AG04450 (cell line): ENCODE measurements at places on chromosomes 2 and 18.

GRCh38 chr2:2010251-2010650 is 265.9 kb upstream of the PXDN start:
- no peak for DNase-seq

DNA sequence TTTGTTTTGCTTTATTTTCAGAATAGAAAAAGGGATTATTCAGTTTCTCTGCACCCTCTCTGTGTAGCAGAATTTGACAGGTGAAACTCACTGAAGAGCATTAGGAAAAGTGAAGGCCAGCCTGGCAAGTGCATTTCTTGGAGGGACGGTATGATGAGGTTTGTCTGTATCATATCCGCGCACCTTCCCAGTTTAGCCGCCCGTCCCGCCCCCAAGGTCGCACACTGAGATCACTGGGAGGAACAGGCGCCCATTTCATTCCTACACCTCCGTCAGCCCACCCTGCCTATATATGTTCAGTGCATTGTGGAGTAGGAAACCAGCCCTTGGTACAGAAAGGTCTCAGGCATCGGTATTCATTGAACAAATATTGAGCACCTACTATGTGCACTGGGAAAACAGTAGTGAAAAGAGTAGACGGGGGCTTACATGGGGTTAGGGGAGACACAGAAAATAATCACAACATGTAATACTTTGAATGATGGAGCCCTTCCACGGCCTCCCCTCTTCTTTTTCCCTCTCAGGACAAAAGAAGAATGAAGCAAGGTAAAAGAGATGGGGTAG is 678 bp upstream of the FECH start:
- DNase-seq, result no peak

GRCh38 chr2:241112592-241112991 is 10.5 kb upstream of the MTERF4 start:
- DNase-seq, result no peak

- no peak for DNase-seq
Measured at GRCh38 chr2:119484834-119485233, 39.4 kb downstream of the SCTR start.

- peak; percentile 78 for DNase-seq
Measured at GRCh38 chr2:33215299-33215698, 261.1 kb upstream of the RASGRP3 start.

DNA sequence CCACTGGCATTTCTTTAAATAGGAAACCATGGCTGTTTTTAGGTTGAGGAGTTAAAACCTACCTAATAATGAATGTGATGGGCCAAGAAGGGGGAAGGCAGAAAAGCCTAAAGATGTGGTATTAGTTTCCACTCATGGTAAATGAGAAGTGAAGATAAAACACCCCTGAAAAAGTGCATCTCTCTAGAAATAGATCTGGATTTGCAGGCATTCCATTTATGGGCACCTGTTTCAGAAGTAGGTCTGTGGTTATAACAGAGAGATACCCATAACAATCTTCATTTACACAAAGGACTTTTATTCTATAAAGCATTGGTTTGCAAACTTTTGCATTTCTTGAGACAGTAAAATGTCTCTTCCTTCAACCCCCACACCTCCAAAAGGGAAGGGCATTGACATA is 62.1 kb downstream of the PRKCE start:
- no peak for DNase-seq

GRCh38 chr2:28155086-28155485 is 237.6 kb upstream of the FOSL2 start:
- DNase-seq, result no peak

DNA sequence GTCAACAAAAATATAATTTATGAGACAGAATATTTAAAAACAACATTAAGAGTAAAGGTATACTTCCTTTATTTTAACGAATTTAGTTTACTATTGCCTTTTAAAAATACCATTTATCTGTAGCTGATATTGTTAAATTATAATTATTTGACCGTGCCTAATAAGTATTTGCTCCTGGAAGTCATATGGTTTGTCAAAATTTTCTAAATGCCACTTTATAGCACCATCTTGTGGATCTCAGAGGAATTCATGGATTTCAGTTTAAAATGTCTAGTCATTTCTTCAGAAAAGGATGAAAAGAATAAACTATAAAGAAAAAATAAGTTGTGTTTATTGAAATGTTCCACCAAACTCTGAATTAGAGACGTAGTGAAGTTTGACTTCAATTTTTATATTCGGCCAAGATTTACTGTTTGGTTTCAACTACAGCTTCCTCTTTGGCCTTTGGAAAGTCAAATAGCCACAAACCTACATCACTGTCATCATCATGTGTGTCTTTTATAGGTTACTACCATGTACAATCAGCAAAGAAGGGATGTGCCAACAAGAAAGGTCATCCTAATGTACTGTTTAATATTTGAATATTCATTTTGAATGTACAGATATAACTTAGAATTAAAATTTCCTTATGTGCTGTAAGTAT is 10.3 kb upstream of the FTCDNL1 start:
- DNase-seq, result no peak

DNA sequence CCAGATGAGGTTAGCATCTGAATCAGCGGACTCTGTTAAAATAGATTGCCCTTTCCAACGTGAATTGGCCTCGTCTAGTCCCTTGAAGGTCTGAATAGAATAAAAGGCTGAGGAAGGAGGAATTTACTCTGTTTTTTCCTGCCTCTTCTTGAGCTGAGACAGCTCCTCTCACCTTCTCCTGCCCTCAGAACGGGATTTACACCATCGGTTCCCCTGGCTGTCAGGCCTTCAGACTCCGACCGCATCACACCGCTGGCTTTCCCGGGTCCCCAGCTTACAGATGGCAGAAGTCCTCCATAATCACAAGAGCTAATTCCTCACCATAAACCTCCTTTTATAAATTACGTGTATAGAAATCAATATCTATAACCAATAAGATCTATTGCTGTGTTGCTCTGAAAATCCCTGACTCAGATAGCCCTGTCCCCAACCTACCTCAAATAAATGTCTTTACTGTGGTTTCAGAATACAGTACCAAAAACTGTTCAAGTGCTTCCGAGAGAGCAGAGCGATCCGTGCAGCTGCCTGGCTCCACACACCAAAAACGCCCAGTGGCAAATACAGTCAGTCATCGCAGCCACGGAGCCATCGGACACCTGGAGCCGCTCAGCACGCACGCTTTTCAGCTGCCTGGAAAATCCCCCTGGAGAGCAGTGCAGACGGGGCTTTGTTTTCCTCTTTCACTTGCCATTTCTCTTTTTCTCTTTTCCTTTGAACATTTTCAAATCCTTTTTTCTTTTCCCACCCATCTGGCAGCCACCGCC is 196.9 kb downstream of the NRP2 start:
- no peak for DNase-seq

DNA sequence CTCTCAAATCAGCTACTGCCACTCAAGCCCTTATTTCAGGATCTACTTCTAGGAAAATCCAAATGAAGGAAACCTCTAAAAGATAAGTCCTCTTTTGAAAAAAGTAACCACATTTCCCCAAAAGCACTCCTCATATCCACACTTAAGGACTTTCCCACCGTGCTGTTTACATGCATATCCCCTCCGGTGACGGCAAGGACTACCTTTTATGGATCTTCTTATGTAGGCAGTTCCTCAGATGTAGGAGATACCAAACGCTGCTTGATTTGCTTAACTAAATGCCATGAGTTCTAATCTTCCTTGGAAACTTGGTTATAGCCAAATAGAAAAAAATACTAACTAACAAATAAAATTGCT is 6.9 kb upstream of the TMEM87B start:
- no peak for DNase-seq

- DNase-seq, result no peak
Measured at GRCh38 chr2:134466141-134466540, 212.3 kb downstream of the MGAT5 start.

- DNase-seq, result no peak
Measured at GRCh38 chr2:73257425-73258125, 23.5 kb downstream of the CCT7 start.

DNA sequence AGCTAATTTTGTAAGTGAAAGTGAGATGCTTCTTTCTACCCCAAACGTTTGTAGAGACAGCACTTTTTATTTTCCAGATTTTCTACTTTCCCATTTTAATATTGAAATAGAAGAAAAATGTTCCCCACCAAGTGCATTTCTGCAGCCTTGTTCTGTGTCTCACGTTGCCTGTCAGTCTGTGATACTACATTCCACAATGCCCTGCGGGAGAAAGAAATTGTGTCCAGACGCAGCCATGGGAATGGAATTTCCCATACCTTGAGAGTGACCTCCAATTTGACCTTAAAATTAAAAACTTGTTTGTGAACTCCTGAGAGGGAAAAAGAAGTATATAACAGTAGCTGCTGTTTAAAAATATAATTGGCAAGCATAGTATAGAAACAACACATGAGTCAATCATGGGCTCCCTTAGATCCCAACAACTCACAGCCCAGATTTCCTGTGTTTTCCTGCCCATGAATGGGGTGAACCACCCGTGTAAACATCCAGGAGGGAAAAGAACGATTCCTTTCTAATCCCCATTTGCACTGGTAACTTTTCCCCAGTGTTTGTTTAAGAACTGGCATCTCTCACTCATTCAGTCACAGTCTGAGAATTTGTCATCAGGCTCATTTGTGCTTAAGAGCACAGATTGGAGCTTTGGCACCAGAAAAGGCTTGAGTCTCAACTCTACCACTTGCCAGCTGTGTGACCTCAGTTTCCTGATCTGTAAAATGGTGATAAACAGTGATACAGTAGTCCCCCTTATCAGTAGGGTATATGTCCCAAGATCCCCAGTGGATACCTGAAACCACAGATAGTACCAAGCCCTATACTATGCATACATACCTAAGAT is 166.1 kb upstream of the ZNF521 start:
- DNase-seq, result no peak

- DNase-seq, result no peak
Measured at GRCh38 chr18:36532815-36533214, 235.3 kb downstream of the FHOD3 start.

DNA sequence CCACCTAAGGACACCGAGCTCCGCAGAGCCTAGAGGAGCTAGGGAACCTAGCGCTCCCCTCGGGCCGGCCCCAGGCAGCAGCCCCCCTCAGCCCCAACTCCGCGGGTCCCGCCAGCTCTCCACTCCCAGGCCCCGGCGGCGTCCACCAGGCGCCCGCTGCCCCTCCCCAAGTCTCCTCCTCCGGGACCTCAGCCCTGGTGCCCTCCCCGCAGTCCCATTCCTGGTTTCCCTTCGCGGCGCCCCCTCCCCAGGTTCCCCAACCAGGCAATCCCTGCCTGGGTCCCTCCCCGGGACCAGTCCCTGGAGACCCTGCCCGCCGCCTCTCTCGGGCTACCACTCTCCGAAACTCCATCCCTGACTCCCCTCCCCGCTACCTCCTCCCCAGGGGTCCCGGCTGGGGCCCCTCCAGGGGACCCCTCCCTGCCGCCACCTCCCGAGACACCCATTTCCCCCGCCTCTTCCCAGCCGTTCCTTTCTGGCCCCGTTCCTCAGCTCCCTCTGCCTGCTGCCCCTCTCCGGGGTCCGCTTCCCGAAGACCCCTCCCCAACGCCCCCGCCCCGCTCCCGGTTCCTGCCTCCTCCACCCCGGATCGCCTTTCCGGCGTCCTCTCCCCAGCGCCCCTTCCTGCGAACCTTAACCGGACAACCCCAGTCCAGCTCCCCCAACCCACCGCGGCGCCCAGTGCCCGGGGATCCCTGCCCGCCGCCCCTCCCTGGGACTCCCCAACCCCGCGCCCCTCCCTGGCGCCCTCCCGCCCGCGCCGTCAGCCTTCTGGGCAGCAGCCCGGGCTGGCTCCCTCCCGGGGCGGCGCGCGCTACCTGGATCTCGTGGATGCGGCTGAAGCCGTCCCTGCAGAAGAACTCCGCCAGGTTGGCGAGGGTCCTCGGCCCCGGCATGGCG is 678 bp downstream of the CYP27C1 start:
- no peak for DNase-seq

DNA sequence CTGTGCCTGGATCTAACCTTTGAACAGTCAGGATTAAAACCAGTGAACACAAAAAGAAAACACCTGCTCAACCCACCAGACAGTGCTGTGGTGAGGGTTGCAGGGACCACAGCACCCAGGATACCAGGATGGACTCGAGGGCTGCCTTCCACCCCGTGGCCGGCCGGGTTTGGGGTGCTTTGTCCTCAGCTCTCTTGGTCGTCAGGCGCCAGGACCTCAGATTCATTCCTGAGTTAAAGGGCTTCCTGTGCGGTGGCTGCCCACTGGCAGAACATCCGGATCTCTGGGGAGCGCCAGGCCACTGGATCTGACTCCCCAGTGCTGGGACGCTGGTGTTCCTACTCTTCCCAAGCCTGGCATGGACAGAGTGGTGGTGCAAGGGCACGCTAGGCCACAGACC is 239.8 kb downstream of the TFCP2L1 start:
- no peak for DNase-seq

GRCh38 chr2:100796499-100797100 is 23.3 kb upstream of the NPAS2 start:
- no peak for DNase-seq

GRCh38 chr2:3094999-3095958 is 282.3 kb downstream of the EIPR1 start:
- DNase-seq, result no peak

GRCh38 chr2:218329027-218329825 is 27.4 kb upstream of the CATIP start:
- no peak for DNase-seq

- DNase-seq, result peak; percentile 38
Measured at GRCh38 chr2:200156166-200156835, 150.2 kb upstream of the SPATS2L start.

DNA sequence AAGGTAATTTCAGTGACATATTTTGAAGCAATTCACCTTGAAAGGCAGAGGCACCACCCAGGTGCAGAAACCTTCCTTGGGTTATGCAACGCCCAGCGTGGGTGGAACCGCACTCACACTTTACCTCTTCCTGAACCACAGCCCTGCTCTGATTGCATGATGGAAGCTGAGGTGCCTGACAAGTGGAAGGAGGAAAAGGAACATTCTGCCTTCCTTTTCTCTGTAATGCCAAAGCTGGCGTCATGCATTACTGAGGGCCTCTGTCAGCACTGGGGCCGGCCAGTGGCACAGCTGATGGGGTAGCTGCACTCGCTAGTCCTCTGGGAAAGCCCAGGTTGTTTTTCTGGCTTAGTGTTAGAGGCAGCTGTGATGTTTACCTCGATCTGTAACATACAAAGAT is 266.5 kb downstream of the NEDD4L start:
- DNase-seq, result no peak

- DNase-seq, result no peak
Measured at GRCh38 chr2:55431982-55432627, 12.4 kb upstream of the CCDC88A start.

GRCh38 chr2:113780472-113780871 is 24.0 kb upstream of the SLC35F5 start:
- no peak for DNase-seq

DNA sequence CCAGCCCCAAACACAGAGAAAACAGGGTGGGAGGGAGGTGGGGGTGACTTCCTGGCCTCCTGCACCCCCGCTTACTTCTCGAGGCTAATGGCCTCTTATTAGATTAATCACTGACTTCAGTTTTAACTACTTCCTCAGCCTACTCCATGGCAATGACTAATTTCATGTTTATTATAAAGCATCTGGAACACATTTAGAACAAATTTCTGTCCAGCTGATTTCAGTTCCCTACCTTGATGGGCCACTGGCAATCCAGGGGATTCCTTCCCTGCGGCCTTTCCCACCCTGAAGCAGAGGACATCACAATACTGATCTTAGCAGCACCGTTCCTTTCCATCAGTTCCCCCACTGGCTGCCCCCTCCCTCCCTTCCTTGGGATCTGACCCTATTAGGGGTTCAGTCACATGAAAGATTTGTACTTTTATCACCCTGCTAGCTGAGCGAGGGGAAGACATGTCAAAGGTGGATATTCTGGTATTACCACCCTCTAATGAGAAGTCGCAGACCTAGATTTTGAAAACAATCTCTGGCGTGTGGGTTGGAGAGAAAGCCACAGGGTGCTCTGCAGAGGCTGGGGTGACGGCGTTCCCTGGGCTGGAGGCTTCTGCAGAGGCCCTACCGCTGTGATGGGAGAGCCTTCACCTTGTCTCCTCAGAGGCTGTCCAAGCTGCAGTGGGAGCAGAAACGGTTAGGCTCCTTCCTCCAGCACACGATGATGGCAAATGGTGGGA is 67.6 kb downstream of the KIAA2012 start:
- no peak for DNase-seq
